Endothelial cell of umbilical vein (primary cell): ENCODE measurements at places on chromosomes 2 and 18.

- DNase-seq, result no peak
Observed at GRCh38 chr2:95258271-95258670, 16.0 kb upstream of the PROM2 start.

DNA sequence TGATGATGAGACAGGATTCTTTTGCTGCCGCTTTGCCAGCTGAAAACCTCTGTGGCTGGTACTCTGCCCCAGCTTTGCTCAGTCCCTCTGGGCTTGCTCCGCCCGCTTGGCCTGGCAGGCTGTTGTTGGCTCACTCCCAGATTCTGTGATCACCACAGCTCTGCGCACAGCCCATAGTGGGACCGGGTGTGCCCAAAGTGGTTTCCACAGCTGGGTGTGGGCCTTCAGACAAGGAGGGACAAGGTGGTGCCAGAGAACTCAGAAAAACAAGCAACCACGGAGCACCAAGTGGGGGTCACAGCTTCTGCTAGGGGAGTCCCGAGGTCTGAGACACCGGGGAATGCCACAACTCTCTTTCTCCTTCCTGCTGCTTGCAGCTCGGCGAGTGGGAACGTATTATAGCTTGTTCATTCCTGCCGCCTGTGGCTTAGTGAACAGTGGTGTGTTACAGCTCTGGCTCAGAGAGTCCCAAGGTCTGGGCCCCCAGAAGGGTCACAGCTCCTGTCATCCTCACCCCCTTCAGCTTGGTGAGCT, 9.2 kb upstream of the KYNU start:
- DNase-seq, result peak; percentile 74

- DNase-seq, result no peak
Observed at GRCh38 chr18:79991494-79991893, 3.1 kb upstream of the TXNL4A start.

DNA sequence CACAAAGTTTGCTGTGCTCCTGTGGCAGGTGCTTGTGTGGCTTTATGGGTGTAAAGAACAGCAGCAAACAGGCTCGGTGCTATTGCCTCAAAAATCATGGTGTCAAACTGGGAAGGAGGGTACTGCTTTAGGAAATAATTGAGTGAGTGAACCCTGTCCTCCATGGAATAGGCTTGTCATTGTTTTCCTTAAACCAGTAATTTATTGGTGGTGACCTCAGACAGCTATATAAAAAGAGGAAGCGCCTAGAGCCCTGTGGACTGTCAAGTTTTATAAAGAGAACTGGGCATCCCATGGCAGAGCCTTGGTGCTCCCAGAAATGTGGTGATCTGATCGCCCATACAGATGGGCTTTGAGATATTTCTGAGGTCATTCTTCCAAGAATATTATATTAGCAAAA, 4.7 kb upstream of the CXCR4 start:
- no peak for DNase-seq

- DNase-seq, result no peak
Observed at GRCh38 chr18:40708726-40709125, 1246.3 kb upstream of the PIK3C3 start.

DNA sequence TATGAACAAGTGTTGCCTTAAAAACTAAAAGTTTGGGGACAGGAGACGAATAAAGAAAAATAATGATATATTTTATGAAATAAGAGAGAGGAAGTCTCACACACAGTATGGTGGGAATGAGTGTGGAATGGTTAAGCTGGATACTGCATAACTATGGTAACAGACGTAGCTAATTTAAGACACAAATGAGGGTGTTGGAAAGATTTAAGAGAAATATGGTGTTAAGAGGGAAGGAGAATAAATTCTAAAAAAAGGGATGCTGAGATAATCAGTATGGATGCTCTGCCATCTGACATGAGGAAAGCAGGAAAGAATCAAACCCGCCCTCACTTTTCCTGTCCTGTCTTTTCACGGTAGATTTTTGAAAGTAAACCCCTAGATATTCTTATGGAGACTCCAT, 10.6 kb downstream of the ADD2 start:
- DNase-seq, result no peak

GRCh38 chr2:187129868-187130267, 280.9 kb upstream of the ZSWIM2 start:
- DNase-seq, result no peak

GRCh38 chr2:59027320-59027719, 786.2 kb upstream of the FANCL start:
- no peak for DNase-seq

GRCh38 chr2:240594511-240595380, 8.2 kb downstream of the CAPN10 start:
- no peak for DNase-seq

- peak; percentile 60 for DNase-seq
Observed at GRCh38 chr2:178870703-178871102, 63.5 kb upstream of the TTN start.

DNA sequence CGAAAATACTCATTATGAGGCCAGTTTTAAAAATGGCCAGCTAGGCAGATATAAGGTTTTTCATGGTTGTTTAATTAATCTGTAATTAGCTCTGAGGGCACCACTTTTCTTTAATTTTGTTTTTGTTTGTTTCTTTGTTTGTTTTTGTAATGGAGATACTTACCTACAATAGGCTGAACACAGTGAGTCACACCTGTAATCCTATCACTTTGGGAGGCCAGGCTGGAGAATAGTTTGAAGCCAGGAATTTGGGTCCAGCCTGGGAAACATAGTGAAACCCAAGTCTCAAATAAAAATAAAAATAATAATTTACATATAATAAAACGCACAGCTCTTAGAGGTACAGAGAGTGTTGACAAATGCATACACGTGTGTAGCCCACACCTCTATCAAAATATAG, 56.8 kb upstream of the MSH2 start:
- no peak for DNase-seq
